C1 segment of cervical spinal cord (tissue), 14 donors: ENCODE measurements at places on chromosomes 16 and 17.

DNA sequence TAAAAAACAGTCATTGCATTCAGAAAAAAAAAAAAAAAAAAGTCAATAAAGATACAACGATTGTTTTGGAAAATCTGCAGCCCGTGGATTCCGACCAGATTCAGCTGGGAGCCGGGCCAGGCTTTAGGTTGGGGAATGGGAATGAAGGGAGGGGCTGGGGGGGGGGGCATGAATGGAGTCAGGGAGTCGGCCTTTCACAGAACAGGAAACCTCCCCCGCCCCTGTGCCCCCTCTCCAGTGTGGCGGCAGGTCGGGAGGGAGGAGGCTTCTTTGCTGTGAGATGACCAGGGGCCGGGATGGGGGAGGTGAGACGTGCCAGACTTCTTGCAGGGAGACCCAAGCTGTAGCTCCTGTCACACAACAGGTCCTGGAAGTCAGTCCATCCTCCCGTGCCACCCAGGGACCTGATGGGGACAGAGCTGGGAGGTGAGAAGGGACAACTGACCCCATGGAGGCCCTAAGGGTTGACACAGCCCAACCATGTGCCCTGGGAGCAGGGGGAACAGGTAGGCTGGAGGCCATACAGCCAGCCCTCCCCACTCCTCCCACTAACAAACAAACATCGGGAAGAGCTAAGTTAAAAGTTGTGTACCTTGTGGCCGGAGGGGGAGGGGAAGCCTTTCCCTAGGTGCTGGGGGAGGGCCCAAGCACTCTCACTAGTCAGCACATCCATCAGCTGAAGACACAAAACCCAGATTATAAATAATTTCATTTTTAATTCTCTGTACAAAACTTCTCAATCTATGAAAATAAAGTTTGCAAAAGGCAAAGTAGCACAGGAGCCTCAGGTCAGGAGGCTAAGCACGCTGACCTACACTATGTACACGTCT is 25.2 kb downstream of the SREBF1 start:
- no peak for DNase-seq

DNA sequence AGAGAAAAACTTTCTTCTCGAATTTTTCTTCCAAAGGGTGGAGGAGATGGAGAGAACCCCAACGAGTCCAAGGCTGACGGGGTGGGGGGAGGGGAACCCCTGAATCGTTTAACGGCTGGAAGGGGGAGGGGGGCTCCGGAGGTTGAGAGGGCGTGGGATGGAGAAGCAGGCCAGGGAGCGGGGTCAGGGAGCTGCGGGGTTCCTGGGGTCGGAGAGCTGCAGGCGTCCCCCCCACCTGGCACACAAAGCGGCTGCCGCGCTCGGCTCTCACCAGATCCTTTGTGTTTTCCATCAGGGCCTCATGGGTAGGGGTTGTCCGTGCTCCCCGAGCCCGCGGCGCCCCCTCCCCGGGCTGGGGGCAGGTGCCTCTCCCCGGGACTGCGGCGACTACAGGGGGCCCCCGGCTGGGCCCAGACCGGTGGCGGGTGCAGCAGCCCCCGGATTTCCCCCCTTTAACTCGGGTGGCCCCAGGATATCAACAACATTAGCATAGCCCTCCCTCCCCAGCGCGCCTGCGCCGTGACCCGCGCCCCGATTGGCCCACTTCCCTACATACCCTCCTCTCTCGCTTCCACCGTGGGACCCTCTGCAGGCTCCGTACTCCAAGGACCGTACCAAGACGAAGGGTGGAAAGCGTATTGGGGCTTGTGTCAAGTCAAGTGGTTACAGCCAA is at the start of gene MBTD1:
Gene MBTD1 (minus strand): TSS at position 486 of the 673 bp plus-strand sequence. CDS start 34,888 bp downstream, outside the sequence.
- peak; percentile 100 for DNase-seq

GRCh38 chr17:76076765-76077583 is 2.0 kb upstream of the ZACN start:
- no peak for DNase-seq

DNA sequence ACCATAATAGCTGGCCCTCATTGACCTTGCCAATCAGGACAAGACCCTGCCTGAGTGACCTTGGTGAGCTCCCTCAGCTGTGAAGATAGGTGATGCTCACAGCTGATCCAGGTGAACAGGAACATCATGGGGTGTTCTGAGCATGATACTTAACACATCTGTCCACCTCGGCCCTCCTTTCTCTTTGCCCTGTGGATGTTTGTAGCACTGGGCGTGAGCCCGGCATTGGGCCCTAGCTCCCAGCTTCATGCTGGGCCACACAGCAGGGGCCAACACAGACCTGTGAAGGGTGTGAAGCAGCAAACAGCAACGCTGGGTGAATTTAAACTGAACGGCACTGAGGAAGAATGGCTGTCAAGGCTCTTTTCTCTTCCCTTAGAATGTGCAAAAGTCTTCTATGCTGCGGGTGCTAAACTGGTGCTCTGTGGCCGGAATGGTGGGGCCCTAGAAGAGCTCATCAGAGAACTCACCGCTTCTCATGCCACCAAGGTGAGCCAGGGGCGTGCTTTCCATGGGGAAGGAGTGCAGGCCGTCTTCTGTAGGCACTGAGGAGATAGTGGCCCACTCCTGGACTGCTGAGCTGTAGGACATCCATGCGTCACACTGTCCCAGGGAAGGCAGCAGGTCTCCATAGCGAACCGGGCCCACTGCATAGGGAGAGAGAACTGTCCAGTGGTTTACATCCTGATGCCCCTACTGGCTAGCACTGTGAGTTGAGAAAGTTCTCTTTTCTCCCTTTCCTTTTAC is 35.9 kb downstream of the TMEM11 start:
- DNase-seq, result no peak

DNA sequence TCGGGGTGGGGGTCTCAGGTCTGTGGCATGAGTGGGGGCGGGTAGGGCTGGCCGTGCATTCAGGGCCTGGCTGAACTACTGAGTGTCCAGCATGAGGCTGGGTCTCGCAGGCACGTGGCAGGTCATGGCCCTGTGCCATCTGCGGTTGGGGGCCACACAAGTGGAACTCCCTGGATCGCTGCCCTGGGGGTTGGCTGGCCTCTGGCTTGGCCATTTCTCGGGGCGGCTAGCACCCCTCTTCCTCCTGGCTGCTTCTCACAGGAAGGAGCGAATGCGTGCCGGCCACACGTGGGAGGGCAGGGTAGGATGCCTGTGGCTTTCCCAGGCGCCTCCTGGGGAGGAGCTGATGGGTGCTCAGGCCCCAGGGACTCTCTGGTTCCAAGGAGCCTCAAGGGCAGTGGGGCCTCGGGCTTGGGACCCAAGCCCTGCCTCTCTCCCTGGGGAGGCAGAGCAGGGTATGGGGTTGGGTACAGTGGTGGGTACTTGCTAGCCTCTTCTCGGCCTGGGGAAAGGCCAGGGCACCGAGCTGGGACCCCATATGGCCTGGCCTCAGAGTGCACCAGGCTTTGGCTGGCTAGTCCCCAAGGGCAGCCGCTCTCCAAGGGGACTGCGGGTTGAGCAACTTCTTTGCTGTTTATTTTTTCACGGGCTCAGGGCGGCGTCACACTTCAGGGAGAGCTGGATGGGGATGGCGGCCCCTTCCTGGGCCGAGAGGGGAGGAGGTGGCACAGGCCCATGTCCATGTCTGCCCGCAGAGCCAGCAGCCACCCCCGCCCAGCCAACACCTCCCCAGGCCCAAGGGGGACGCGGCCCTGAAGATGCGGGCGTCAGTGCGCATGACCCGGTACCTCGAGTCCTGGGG is 37.5 kb downstream of the ADCY7 start:
- DNase-seq, result no peak

- no peak for DNase-seq
Observed at GRCh38 chr16:58518980-58519368, 3.7 kb downstream of the SETD6 start.

- DNase-seq, result no peak
Observed at GRCh38 chr17:4719146-4719545, 8.7 kb downstream of the ARRB2 start.
